GM06990 (cell line): ENCODE measurements at places on chromosomes 5 and 9.

- no peak for DNase-seq
These were observed 378.5 kb downstream of the PLK2 start for GRCh38 chr5:58081435-58081834.

- DNase-seq, result no peak
These were observed 13.6 kb upstream of the LMNB1 start for GRCh38 chr5:126763371-126763770.

- no peak for DNase-seq
These were observed 30.6 kb upstream of the COL5A1 start for GRCh38 chr9:134611046-134611445.

GRCh38 chr5:59607138-59607765, 286.3 kb downstream of the PDE4D start:
- no peak for DNase-seq

DNA sequence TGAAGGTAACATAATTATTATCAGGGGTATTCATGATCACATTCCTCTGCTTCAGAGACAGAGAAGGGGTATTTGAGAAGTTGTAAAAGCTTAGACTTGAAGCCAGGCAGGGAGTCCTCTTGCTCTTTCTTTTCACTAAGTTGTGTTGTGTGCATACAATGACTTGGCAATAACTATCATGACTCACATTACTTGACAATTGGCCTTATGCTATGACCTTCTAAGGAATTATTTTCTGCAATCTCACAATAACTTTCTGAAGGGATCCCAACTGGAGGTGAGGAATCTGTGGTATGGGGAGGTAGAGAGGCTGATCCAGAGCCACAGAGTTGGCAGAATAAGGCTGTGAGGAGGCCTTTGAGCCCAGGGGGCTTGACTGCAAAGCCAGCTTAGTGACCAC, 622.3 kb downstream of the MTRR start:
- no peak for DNase-seq

- no peak for DNase-seq
These were observed 64.8 kb upstream of the ADCY2 start for GRCh38 chr5:7331131-7331530.

DNA sequence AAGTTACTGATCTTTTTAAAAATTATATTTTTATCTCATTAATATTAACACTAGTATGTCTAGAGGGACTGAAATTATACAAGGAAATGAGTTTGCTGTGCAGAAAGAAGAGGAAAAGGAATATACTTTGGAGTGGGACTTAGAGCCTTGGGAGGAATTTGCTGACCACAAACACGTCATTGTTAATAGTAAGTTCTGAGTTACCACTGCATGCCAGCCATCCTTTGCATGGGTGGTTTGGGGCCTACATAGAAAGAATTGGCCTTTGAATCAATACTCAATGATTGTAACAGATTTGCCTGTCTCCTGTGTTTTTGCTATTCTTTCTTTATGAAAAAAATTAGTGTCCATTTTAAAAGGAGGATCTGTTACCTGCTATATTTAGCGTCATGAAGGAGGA, 232.6 kb upstream of the TNC start:
- no peak for DNase-seq

DNA sequence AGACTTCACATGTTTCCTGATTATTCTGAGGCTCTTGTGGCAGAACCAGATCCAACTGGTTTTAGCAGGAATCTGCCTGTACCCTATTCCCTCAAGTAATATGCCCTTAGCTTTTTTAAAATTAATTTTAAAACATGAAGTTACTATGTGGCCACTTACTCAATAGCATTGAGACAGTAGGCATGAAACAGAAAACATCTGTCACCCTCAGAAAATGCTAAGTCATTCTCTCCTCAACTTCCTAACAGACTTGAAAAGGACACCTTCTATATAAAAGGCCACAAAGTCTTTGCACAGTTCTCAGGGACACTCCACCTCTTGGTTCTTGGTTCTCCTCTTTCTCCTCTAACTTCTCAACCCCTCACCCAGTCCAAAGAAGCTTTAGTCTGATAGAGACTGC, 277.8 kb downstream of the RAB3C start:
- no peak for DNase-seq

DNA sequence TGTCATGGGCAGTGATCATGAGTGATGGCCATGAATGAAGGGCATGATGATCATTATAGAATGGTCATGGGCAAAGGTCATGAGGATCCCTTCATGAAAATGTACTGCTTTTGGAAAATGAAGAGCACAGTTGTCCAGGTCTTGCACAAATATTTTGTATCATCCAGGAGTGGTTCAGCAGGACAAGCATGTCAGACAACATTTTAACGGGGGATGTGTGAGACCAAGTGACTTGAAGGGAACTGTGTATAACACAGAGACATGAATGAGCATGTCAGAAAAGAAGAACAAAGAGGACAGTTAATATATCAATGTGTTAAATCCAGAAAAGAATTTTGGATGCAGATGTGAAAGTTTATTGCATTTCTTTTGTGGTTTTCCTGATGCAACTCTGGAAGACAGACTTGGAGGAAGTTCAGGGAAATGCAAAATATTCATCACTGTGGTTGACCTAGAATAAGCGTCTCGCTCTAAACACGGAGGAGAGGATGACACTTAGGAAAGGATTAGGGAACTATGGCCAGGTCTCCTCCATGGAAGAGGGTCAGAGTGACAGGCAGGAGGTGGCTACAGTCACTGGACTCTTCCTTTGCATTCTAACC, 116.1 kb upstream of the IRX4 start:
- no peak for DNase-seq

DNA sequence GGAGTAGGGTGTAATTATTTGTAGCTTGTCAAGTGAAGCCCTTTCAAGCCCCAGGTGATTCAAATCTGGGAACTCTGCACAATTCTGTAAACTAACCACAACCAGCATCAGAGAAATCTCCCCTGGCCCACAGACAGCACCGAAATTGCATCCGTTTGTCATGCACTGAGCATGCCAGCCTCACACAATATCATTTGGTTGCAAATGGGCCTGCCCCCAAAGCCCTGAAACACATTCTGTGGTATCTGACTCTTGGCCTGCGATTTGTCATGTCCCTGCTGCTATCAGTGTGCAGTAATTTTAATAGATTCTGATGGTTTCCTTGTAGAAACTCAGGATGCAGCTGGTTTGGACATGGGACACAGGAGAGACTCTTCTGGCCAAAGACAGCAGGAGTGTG, 35.3 kb downstream of the SNX24 start:
- DNase-seq, result peak; percentile 19

DNA sequence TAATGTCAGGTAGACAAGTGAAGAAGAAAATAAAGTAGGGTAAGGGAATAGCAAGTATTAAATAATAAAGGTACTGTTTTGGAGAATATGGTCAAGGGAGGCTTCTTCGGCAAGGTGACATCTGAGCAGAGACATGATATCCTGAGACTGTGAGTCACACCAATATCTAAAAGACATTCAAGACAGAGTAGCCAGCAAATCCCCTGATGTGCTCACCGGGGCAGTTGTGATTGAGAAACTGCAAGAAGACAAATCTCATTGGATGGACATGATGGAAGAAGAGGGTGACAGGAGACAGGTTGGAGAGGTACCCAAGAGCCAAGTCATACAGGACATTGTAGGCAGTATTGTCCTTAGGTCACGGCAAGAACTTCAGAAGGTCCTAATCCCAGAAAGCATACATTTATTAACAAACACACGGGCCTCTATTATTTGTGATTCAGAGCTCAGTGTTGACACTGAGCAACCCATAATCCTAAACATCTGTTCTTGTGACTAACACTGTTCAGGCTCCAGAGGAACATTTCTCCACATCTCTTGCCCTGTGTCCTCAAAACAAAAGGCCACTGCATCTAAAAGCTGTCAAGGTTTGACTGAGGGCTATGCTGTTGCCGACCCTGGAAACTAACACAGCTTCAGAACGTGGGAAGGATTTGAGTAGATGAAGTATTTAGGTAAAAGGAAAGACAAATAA, 258.7 kb upstream of the CLINT1 start:
- no peak for DNase-seq

DNA sequence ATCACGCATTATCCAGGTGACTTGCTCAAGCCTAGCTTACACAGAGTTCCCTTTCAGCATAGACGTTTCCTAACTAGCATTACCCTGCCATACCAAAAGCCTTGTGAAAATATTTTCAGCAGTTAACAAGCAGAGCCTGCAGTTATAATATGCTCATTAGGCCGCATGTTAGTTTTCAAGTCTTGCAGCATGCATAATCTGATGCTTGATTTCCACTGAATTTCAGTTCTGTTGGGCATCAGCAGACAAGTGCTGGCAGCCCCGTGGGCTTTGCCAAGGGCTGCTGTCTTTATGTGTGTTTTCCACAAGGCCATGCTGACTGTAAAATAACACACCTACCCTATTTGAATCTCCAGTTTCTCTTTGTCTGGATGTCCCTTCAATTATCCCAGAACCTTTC, 491.0 kb upstream of the WWC1 start:
- DNase-seq, result no peak

DNA sequence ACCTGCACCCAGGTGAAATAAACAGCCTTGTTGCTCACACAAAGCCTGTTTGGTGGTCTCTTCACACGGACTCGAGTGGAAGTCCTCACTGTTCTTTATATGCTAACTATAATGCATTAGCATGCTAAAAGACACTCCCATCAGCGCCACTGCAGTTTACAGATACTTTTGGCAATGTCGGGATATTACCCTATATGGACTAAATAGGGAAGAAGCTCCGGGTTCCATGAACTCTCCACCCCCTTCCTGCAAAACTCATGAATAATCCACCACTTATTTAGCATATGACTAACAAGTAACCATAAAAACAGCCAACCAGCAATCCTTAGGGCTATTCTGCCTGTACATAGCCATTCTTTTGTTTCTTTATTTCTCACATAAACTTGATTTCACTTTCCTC, 426.2 kb upstream of the PTPRD start:
- DNase-seq, result no peak

GRCh38 chr9:110768886-110769285, 100.3 kb downstream of the MUSK start:
- no peak for DNase-seq

DNA sequence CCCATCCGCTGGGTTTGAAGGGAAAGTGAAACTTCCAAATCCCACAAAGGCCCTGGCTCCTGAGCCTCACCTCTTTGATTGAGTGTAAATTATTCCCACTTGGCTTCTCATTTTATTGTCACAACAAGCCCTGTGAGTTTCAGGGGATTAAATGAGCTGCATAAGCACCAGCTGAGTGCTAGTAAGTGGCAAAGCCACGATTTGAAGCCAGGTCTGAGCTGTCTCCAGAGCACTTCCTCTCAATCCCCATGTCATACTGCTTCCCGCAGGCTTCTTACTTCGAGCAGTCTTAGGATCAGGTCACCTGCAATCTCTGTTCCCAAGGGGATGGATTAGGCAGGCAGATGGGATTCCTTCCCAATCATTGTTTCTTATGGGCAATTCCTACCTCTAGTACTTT, 18.0 kb downstream of the RPS14 start:
- DNase-seq, result no peak

- DNase-seq, result peak; percentile 55
These were observed 48.2 kb downstream of the OTP start for GRCh38 chr5:77590347-77590746.

GRCh38 chr5:142853682-142854081, 83.5 kb downstream of the ARHGAP26 start:
- no peak for DNase-seq

GRCh38 chr5:42810834-42811590, 680 bp downstream of the SELENOP start:
- DNase-seq, result no peak

DNA sequence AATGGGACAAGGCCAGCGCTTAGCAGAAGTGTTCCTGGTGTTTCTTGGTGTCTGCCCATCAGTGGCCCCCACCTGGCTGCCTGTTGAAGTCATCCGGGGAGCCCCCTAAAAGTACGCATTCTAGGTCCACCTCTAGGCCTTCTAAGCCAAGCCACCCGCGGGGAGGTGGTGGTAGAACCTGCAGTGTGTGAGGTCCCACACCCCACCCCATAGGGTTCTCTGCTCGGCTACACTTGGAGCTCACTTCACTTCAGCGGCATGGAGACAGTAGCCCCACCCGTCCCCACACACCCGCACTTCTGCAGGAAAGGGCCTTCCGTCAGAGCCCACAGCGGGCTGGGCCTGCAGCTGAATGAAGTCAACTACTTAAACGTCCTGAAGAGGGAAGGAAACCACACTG, 29.6 kb upstream of the FCN2 start:
- no peak for DNase-seq

DNA sequence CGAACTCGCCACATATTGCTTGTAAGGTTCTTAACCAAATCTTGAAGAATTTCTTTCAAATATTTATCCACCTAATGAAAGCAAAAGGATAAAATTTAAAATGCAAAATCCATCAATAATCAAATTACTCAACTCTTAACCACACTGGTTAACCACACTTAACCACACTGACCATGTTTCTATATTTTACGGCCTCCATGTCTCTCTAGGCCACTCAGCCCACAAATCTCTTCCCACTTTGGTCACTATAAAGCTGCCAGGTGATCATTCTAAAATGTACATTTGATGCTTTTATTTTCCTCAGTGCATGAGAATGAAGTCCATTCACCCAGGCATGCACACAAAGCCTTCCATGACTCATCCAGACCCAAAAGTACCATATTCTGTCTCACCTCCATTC, 56.4 kb upstream of the OR2K2 start:
- no peak for DNase-seq

DNA sequence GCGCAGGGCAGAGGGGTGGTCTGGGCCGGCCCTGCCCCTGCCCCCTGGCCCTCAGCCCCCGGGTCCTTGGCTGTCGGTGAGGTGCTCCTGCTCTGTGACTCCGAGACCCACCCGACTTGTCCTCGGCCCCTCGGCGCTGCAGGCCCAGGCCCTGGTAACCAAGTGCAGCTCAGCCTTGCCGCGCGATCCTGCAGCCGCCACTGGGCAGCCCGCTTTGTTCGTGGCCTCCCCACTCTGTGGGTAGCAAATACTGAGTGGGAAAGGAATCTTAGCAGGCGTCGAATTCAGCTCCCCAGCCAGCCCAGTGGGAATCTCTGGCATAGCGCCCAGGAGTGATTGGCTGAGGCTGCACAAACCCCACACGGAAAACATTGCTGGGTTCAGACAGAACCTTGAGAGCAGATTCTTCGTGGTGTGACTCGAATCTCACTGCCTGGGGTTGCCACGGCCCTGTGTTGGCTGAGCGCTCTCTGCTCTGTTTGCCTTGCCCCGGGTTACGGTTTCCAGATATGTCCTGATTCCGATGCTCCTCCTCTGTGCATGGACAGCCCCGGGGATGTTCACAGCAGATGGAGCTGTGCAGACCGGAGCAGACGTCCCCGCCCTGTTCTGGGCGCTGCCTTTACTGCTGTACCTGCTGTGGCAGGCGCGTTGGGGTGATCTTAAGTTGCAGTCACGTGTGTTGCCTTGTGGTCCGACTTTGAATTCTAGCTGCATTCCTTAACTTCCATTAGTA, 13.4 kb upstream of the EXOC3 start:
- DNase-seq, result no peak

DNA sequence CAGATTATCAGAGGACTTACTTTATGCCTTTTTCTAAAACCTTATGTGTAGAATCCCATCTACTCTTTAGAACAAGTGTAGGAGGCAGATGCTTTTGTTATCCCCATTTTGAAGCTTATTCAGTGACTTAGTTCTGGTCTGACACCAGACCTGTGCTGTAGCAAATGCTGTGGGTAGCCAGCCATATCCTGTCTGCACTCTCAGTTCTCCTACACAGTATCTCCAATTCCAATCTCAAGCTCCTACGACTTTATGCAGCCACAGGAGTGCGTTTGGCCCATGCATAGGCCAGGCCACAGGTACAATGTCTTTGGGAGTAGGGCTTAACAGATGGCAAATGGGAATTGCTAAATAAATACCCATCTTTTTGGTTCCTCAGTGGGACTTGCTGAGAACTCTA, 292.6 kb downstream of the MCTP1 start:
- no peak for DNase-seq

- no peak for DNase-seq
These were observed 113.3 kb downstream of the PPP2R2B start for GRCh38 chr5:146765089-146765832.
